Stimulated activated naive CD8-positive, alpha-beta T cell treated with anti-CD3 and anti-CD28 coated beads, Interleukin-15, Interleukin-2, amounts not matched to agents 100 U/mL and 50 U/mL, for 24 hours (primary cell): ENCODE measurements at places on chromosomes 3 and 15.

- no peak for DNase-seq
Observed at GRCh38 chr15:52383100-52383588, 87.5 kb upstream of the MYO5C start.

DNA sequence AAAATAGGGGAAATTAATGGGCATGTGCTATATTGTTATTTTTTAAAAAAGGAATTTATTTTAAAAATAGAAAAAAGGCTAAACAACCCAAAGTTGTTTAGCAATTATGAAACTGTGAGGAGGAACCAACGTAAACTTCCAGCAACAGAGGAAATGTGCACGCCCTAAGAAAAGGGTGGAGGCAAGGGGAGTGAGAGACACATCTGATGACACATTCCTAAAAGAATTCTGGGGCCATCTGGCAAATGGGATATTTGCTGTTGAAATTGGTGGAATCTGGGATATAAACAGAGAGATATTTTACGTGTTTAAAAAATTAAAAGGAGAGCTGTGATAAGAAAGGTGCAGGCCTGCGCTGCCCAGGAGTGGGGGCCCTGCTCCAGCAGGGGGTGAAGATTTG is 50.8 kb upstream of the MUC13 start:
- DNase-seq, result no peak

DNA sequence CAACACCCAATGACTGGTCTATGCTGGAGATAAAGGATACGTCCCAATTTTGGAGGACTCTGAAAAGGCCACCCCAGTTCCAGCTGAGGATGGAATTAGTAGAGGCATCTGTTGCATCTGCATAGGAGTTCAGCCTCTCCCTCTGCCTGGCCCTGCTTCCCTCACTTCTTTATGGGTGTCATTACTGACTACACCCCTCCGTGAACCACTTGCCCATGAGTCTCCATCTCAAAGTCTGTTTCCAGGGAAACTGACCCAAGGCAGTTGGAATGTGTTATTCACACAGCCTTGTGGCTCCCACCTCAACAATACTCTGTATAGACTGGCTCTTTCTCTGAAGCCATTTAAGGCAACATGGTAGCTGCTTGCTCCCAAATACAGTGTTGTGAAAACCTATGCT is 21.4 kb upstream of the PCOLCE2 start:
- no peak for DNase-seq

DNA sequence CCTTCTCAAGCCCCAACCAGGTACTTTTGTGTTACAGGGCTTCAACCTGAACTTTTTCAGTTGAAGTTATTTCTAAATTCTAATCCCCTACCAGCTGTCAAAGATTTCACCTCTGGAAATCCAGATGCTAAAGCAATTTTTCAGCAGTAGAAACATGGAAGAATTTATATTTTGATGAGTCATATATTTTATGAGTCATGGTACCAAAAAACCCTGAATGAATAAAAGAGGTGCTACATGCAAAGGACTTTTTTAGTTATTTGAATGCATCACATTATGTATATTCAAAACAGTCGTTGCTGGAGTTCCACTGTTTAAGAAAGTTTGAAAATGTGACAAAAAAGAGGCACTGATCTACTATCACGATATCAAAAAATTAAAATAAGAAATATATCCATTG is 96.0 kb upstream of the ZNF385D start:
- DNase-seq, result no peak

DNA sequence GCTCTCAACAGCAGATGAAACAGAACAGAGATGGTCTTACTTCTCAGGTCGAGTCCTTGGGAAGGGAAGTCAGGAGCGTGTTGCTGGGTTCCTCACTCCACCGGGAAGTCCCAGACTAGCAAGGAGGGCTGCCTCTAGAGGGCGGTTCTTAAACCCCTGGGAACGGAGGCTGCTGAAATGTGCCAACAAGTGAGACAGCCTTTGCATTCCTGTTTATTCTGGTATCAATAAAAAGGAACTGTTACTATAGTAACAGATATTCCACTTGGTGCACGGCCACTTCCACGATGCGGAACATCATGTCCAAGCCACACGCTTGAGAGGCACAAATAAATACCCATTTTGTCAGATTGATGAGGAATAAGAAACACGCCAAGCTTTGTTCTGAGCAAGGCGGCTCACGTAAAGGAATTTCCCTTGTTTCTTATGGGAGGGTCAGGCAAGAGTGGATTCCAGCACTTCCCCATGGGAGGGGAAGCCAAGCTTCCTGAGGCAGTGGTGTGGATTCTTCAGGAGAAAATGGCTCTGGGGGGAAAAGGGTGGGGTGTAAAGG is at the start of gene FAM107A:
TSS of gene FAM107A (minus strand) at position 123 of the 553 bp plus-strand sequence. CDS start 7,531 bp downstream, outside the sequence.
- no peak for DNase-seq

DNA sequence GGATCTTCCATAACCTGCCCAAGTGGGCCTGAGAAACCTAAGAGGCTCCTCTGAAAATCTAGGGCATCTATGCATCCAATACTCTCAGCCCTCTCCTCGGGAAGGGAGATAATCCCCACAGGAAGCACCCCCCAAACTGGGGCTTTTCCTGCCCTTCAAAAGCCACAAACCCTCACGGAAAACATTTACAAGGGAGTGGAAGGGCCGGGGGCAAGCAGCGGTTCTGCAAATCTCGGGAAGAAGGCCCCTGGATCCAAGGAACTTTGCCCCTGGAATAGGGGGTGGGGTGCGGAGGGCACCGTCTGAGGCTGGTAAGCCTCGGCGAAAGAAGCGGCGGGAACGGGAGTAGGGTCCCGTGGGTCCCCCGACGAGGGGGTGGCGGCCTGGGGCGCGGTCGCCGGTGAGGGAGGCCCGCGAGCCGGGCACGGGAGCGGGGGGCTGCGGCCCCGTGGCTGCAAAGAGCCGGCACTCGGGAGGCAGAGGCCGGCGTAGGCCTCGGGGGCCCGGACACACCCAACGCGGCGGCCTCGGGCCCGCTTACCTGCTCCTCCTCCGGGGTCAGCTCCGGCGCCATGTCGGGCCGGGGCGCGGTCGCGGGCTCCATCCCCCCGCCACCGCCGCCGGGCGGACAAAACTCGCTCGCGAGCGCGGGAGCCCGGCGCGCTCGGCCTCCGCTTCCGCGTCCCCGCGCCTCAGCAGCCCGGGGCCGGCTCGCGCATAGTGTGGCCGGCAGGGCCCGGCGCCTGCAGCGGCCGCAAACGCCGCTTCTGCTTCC is 755 bp downstream of the PTPN9 start:
- peak; percentile 42 for DNase-seq

GRCh38 chr3:13072239-13072599 is 1.0 kb downstream of the IQSEC1 start:
- peak; percentile 33 for DNase-seq

DNA sequence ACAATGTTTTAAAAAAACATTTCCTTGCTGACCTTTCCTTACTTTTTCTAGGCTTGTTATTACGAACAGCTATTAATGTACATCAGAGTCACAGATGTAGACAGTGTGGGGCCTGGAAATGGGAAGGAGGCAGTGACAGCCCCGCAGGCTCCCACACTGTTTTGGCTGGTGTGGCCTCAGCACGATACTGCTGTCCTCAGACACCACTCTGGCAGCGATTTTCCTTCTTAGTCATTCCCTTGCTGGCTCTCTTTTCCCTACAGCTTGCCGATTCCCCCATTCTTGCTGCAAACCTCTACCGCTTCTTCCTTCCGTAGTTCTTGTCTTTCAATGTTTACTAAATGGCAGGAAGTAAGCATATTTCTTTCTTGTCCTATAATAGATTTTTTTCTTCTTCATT is 113.1 kb downstream of the ABI3BP start:
- no peak for DNase-seq

GRCh38 chr3:179510496-179510895 is 52.2 kb upstream of the ACTL6A start:
- DNase-seq, result no peak

GRCh38 chr3:32442766-32443165 is 51.1 kb downstream of the CMTM7 start:
- DNase-seq, result no peak

GRCh38 chr3:13657660-13658435 is 108.9 kb downstream of the FBLN2 start:
- peak; percentile 74 for DNase-seq

DNA sequence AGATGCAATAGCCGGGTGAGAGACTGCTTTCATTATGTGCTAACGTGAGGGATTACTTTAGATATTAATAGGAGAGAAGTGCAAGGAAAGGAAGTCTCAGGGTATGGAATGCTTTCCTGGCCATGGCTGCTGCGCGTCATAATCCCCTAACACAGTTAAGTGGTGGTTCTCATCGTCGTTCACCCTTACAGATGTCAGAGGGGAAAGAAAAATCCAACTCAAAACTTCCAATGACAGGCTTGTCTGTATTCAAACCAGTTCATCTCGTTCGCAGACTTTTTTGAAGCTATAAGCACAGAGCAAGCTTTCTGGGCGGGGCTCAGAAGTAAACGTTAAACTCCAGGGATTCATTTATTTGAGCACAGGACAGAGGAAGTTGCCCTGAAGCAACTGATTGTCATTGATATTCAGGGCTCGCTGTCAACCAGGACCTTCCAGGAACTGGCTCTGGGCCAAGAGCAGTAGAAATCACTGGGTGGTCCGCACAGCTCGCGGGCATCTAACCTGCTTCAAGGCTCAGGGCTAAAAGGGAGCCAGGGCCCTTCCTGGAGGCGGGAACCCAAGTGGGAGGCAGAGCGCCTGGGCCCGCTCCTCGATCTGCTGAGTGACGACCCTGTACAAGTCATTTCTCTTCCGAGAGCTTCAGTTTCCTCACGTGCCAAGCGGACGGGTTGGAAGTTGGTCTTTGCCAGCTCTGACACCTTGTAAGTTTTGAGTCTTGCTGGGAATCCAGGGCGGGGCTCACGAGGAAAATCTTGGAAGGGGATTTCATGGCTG is 1.1 kb upstream of the LPP start:
- DNase-seq, result peak; percentile 25

DNA sequence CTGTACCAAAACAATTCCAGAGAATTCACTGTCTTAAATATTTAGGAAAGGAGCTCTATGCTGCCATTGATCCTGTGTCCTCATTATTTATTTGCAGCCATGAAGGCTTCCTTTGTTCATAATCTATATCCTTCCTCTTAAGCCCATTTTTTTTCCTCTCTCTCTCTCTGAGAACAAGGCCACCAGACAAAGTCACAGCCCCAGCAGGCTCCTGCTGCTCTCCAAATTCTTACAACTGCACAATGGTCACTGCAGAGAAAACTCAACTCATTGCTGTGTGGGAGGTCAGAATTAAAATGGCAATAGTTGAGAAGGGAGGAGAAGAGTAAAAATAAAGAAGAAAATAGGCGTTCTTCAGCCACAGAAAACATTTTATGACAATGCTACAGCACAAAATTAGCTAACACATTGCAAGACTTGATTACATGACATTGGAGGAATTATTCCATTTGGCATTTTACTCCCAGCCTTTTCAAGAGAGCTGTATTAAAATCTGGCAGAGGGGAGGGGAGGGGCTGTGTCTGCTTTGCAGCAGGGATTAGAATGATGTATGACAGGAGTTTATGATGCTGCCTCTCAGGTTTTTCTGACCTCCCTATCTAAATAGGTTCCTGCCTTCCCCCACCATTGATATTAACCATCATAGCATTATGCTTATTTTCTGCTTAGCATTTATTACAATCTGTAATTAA is 399.7 kb upstream of the THBS1 start:
- DNase-seq, result no peak

GRCh38 chr3:117480525-117480924 is 770.9 kb downstream of the TUSC7 start:
- no peak for DNase-seq

GRCh38 chr15:43414196-43414595 is 43.3 kb downstream of the TUBGCP4 start:
- DNase-seq, result no peak

GRCh38 chr3:29731050-29731449 is 450.2 kb downstream of the RBMS3 start:
- DNase-seq, result no peak

GRCh38 chr3:36707623-36708409 is 56.5 kb downstream of the DCLK3 start:
- DNase-seq, result no peak

DNA sequence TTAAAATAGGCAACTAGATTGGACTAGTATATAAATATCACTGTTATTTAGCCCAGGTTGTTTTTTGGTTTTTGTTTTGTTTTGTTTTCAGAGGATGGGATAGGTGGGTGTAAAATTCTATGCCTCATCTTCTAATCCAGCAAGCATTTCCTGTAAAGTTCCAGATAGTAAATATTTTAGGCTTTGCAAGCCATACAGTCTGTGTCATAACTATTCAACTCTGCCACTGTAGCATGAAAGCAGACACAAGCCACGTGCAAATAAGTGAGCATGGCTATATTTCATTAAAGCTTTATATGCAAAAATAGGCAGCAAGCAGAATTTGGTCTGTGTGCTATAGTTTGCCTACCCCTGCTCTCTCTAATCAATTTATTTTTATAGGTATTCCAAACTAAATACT is 657.3 kb upstream of the TGFBR2 start:
- DNase-seq, result no peak
